CD4-positive, CD25-positive, alpha-beta regulatory T cell (primary cell): ENCODE measurements at places on chromosomes 12 and 14. TPM values are rescaled to one million over a fixed set of nuclear protein-coding genes. Genes with fewer than 3 reads are reported as not detected.

DNA sequence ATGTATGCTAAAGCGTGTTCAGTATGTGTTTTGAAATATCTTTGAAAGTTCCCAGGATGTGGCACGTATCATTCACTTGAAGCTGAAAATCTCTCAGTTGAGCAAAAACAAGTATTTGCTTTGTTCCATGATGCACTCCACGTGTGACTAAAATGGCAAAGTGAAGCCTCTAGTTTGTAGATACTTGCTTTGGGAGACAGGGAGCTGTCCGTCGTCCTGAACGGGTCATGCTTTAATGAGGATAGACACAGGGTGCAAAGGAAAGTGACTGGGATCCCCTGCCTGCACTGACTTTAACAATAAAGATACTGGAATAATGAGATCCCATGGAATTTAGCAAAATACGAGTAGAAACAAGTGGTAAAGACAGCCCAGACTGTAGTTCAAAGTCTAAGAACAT is 991.4 kb downstream of the NRXN3 start:
- no peak for DNase-seq
- H3K36me3 ChIP-seq = no peaks in the 10 kb centered on the region

The FGD4 gene
- 0.67 TPM for total RNA-seq

The NRL gene
- total RNA-seq = 2.8 TPM

DNA sequence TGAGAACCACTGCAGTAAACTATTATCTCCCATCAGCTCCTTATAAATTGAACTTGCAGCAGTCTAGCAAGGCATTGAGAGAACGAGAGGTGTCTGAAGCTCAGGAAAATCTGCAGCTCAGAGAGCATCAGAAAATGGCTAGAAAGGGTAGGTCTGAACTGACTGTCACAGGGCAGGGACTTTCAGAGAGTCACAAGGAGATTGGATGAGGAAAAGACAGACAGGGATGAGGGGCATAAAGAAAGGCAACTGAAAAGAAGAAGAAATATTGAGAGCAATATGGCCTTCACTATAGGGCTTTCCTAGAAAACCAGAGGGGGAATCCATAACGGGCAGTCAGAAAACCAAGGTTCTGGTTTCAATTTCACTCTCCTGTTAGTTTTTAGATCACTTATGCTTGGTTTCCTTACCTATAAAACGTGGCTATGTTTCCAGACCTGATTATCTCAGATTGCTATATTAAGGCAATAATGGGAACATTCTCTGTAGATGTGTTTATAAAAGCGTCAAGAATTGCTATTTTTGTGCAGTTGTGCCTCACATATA is 40.9 kb downstream of the PDE6H start:
- peaks cover 15% of the 10 kb centered on the region for H3K27me3 ChIP-seq
- no peak for DNase-seq
- H3K4me1 ChIP-seq = no peaks in the 10 kb centered on the region
- H3K27ac ChIP-seq = no peak overlapping the region
- no peak overlapping the region for H3K4me3 ChIP-seq

GRCh38 chr12:12398026-12398859 is 41.4 kb downstream of the BORCS5 start:
- H3K4me1 ChIP-seq = peaks cover 21% of the 10 kb centered on the region
- H3K27me3 ChIP-seq = no peaks in the 10 kb centered on the region
- H3K36me3 ChIP-seq = peaks cover 4% of the 10 kb centered on the region
- no peak for DNase-seq
- no peak overlapping the region for H3K27ac ChIP-seq

The GPR135 gene
- 1.3 TPM for total RNA-seq

The KRT2 gene
- 0.42 TPM for total RNA-seq

GRCh38 chr12:92096346-92097136 is 49.1 kb downstream of the BTG1 start:
- no peak overlapping the region for H3K27ac ChIP-seq
- peaks cover 31% of the 10 kb centered on the region for H3K4me1 ChIP-seq
- DNase-seq = peak; percentile 47
- no peaks in the 10 kb centered on the region for H3K27me3 ChIP-seq
- peak overlapping the region; percentile 34 for H3K4me3 ChIP-seq

The KCNA5 gene
- not detected for total RNA-seq

- no peak overlapping the region for H3K27ac ChIP-seq
- no peaks in the 10 kb centered on the region for H3K4me1 ChIP-seq
- H3K4me3 ChIP-seq = no peak overlapping the region
- no peak for DNase-seq
These were observed 448.7 kb downstream of the SLC6A15 start for GRCh38 chr12:84463741-84464495.

DNA sequence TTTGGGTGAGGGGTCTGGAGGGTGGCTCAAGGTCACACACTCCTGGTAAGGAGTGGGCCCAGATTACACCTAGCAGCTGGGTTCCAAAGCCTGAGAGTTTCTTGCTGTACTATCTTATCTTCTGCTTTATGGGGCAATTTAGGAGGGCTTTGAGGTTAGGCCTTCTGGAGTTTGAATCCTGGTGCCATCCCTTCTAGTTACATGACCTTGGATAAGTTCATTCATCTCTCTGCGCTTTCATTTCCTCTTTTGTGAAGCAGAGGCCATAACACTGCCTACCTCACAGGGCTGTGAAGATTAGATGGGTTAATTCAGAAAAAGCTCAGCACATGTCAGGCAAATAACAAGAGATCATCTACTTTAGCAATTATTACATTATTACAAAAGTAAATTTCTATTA is 7.4 kb upstream of the KRT77 start:
- H3K36me3 ChIP-seq = no peaks in the 10 kb centered on the region
- peaks cover 13% of the 10 kb centered on the region for H3K27me3 ChIP-seq
- H3K4me1 ChIP-seq = no peaks in the 10 kb centered on the region
- DNase-seq = no peak
- no peak overlapping the region for H3K4me3 ChIP-seq
- H3K27ac ChIP-seq = no peak overlapping the region
